Retinal pigment epithelial cell (primary cell): ENCODE measurements at places on chromosomes 5 and 9.
A peak's percentile ranks its signal among the peaks of the same experiment; 100 is the strongest.

DNA sequence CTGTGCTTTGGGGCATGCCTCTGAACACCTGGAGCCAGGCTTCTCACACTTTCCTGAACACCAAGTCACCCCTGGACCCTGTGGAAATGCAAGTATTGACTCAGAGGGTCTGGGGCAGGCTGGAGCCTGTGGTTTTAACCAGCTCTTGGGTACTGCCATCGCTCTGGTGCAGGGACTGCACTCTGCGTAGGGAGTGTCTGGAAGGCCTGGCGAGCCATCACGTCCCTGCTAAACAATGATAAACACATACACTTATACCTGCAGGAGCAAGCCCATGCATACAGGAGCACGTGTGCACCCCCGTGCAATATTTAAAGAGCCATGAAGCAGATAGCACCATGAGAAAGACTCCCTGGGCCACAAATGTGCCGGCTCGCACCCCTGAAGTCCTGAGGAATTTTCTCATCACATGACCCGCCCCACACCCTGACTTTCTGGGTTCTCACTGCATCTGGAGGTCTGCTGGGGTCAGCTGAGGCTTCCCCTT lies 267.7 kb downstream of the GADD45G start:
- DNase-seq: no peak

- DNase-seq: peak; percentile 6
Measured at GRCh38 chr5:54944364-54944763, 41.0 kb downstream of the ESM1 start.

DNA sequence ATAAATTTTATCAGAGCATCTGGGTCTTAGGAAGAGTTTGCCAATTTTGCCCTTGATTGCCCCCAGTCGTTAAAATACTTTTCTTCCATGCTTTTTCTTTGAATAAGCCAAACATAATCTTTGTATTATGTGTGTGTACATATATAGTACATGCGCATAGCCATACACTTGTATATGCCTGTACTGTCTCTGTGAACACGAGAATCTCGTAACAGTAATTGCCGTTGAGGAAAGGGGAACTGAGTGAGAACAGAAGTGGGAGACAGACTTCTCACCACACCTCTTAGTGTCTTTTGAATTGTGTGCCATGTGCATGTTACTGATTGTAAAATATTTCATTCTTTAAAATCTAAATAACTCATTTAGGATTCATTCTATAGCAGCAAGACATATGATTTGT lies 79.6 kb upstream of the GRHPR start:
- no peak for DNase-seq

GRCh38 chr5:34501840-34502239 lies 154.3 kb upstream of the RAI14 start:
- DNase-seq: no peak

- DNase-seq: no peak
Measured at GRCh38 chr9:127130661-127131538, 8.5 kb upstream of the ANGPTL2 start.

GRCh38 chr5:159833846-159834245 lies 82.4 kb upstream of the ADRA1B start:
- no peak for DNase-seq

- DNase-seq: no peak
Measured at GRCh38 chr5:6448622-6449464, at the start of gene UBE2QL1. TSS of gene UBE2QL1 (plus strand) at chr5:6448859. CDS start at chr5:6448894, 35 bp downstream.

GRCh38 chr9:99181621-99182020 lies 40.1 kb downstream of the ALG2 start:
- no peak for DNase-seq

- DNase-seq: no peak
Measured at GRCh38 chr5:113321276-113321675, 113.5 kb downstream of the TSSK1B start.

GRCh38 chr5:124538191-124538590 lies 208.2 kb downstream of the ZNF608 start:
- no peak for DNase-seq

DNA sequence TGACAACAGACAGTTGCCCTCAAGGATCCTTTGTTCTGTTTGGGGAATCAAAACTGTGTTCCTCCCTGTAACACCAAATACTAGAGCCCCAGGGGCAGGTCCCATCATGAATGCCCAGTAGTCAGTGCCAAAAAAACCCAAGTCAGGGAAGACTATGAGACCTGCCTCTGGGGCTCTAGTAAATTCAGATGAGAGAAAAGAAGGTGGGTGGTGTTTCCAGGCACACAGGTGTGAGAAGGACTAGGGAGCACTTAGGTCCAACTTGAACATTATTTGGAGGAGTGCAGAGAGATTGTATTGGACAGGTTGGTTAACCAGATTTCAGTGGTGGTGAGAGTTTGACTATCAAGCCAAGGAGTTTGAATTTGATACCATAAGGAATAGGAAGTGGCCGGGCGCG lies 52.0 kb downstream of the SLC22A5 start:
- DNase-seq: no peak

DNA sequence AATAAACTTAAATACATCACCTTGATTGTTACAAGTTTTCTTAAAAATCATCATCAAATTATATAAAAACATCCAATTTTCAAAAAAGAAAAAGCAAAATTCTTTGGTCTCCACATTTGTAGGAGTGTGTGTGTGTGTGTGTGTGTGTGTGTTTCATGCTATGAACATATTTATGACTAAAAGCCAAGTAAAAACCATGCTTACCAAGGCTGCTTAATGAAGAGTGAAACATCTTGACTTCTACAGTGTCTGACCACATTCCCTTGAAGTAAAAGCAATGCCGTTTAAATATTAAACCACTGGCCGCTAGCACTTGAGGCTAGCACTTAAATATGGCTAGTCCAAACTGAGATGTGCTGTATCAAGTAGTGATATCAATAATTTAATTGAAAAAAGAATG lies 549.1 kb upstream of the CCNG1 start:
- no peak for DNase-seq

GRCh38 chr5:17424674-17425073 lies 73.4 kb upstream of the TAF11L2 start:
- DNase-seq: no peak

- no peak for DNase-seq
Measured at GRCh38 chr9:20040991-20041696, 252.3 kb upstream of the SLC24A2 start.

GRCh38 chr5:96927008-96927407 lies 8.9 kb upstream of the LNPEP start:
- no peak for DNase-seq

GRCh38 chr5:122089096-122090013 lies 11.3 kb upstream of the LOX start:
- no peak for DNase-seq

DNA sequence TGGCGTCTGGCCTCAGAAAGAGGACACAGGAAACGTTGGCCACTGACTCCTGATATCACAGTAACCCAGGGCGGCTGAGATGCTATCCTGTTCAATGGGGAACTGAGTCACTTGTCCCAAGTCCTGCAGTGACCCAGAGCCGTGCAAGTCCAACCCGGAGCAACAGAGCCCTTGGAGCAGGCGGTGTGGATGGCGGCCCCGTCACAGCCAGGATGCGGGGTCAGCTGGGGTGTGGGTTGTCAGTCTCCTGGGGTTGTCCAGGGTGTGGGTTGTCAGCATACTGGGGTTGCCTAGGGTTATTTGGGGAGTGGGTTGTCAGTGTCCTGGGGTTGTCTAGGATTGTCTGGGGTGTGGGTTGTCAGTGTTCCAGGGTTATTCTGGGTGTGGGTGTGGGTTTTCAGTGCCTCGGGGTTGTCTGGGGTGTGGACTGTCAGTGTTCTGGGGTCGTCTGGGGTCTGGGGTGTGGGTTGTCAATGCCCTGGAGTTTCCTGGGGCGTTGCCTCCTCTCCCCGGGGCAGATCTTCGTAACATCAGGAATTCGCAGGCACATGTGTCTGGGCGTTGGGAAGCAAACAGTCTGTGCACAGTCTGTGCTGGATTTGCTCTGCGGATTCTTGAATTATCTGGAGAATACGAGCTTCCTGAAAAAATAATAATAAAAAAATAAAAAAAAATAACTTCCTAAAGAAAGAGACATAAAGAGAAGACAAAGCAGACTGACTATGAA lies 257.5 kb downstream of the PARP8 start:
- DNase-seq: no peak

GRCh38 chr5:109247986-109248385 lies 161.8 kb downstream of the PJA2 start:
- no peak for DNase-seq

GRCh38 chr9:100340224-100340623 lies 12.5 kb downstream of the TEX10 start:
- DNase-seq: no peak

GRCh38 chr9:4691795-4692194 lies 12.4 kb downstream of the CDC37L1 start:
- no peak for DNase-seq
